ENCODE measurements at places on chromosomes 12 and 14.

DNA sequence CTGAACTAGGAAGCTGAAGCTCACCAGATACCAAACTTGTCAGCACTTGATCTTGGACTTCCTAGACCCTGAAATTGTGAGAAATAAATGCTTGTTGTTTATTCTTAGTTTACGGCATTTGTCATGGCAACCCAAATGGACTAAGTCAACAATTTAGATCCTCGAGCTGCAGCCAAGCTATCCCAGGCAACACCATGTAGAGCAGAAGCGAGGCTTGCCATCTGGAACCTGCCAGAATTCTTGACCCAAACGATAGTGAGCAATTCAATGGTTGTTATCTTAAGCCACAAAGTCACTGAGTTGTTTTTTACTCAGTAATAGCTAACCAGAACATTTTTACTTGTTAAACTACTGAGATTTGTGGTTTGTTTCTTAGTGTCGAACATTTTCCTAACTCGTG lies 458.5 kb upstream of the FLRT2 start:
- DNase-seq = no peak

- DNase-seq = no peak
Observed at GRCh38 chr14:32696325-32697091, 242.2 kb upstream of the NPAS3 start.

- no peak for DNase-seq
Observed at GRCh38 chr14:60657456-60658210, 8.4 kb upstream of the SIX1 start.

- DNase-seq = no peak
Observed at GRCh38 chr14:65709576-65709975, 297.0 kb downstream of the FUT8 start.

DNA sequence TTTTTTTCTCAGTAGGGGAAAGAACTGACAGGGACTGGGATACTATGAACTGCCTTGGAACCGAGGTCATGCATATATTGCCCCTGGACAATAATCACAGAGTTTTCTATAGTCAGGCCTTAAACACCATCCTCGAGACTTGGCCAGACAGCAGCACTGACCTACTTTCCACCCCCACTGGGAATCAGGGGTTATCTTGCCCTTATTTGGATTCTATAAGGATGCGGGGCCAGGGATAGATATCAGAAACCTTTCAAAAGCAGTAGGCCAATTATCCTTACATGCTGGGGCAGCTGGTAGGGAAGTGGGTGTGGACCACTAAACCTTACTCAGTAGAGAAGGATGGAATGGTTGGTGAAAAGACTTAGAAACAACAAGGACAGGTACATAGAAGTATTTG lies 2.0 kb downstream of the ZNF219 start:
- no peak for DNase-seq

DNA sequence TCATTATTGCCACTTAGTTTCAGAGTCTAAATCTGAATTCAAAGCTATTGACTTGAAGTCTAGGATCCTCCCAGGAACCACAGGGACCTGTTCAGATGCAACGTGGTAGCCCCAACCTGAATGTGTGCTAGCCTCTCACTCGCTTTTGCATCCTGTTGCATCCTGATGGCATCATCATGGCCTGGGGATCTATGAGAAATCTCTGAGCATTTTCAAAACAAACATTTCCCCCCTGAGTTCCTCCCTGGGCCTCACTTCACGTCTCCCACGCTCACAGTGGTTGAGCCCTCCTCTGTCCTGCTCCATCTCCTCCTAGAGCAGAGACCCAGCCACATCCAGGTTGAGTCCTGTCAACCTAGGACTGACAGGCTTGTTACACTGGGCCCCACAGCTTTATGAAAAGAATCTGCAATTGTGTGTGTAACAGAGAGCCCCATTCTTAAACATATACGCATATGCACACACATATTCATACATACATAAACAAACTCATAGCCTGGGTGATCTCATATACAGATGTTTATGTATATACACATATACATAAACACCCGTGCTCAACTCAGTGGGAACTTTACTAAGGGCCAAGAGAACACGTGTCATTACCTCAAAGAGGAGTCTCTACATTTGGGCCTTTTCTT lies 5.4 kb upstream of the KRT72 start:
- DNase-seq = no peak

DNA sequence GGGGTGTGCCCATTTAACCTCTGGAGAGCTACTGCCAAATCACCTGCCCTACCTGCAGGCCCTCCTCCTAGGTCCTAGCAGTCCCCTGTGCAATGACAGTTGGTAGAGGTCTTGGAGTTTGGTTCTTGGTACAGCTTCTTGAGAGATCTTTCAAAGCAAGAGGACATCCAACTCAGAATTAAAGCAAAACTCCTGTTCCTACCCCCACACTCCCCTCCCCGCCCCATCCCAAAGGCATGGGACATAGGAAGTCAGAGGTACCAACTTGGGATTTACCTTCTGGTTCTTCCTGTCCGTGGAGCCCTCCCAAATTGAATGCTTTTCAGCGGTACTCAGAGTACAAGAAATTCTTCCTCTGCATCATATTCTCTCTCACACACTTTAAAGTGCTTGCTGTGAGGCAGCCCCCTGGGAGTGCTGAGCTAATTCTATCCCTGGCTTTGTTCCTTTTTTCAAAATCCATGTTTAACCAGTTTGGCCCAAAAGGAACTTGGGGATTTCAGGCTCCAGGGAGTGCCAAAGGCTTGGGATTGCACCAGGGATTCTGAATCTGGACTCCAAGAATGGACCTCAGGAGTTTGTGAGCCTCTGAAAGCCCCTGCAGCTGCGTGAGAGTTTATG lies 40.8 kb downstream of the GALNT16 start:
- DNase-seq = no peak

- DNase-seq = no peak
Observed at GRCh38 chr14:69506241-69506595, 21.7 kb downstream of the PLEKHD1 start.

DNA sequence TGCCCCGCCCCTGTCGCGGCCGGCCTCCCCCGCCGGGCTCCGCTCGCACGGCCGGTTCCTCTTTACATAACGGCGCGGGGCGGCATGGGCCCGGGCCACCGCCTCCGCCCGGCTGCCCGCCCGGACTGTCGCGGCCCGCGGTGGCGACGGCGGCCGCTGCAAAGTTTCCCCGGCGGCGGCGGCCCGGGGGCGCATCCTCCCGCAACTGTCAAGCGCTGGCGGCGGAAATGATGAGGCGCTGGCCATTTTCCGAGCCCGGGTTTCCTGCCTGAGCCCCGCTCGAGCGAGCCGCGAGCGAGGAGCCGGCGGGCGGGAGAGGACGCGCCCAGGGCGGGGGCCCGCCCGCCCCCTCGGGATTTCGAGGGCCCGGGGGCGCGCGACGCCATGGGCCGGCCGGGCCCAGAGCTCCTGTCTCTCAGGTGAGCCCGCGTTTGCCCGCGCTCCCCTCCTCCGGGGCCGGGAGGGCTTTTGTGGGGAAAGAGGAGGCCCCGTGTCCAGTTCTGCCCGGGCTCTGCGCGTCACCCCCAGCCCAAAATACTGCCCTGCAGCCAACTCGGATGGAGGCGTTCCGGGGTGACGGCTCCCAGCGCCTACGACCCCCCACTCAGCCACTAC lies at the start of gene SH2B3:
Gene SH2B3 (plus strand): TSS at position 65 of the 615 bp plus-strand sequence. CDS start 12,223 bp downstream, outside the sequence.
- no peak for DNase-seq

DNA sequence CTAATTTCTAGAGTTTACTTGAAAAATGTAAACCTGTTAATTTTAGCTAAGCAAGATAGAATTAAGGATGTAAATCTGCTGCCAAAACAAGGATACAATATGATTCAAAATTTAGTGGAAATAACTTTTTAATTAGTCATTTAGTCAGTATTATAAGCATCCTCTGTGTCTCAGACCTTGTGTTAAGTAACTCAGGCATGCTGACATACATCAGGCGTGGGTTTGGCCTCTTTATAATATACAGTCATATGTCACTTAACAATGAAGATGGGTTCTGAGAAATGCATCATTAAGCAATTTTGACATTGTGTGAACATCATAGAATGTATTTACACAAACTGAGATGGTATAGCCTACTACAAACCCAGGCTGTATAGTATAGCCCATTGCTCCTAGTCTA lies 386.9 kb downstream of the ZFP36L1 start:
- DNase-seq = no peak

DNA sequence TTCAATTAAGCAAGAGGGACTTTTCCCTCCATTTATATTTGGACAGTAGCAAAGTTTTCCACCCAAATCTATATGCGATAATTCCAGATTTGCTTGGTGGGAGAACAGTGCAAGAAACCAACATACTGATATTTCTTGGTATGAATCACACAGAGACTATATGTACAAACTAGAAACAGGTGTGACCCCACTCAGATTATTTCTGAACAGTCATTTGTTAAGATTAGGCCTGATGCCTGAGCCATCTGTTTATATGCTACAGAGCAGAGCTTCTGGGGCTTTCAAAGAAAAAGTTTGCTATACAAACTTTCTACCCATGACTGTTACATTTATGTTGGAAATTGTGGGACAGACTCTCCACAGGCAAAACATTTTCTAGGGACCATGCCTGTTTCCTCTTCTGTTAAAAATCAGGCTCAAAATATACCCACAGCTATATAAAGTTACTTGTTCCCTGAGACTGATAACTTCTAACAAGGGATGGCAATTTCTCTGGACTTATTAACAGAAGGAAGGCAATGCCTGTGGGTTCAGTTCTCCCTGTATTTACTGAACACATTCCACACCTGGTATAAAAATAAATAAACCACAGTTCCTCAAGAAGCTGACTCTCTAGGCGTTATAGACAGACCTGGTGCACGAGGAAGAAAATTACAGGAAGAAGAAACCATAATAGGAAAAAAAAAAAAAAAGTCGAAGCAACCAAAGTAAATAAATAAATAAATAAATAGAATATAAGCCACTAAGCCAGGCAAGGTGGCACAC lies 8.0 kb downstream of the PTPN21 start:
- no peak for DNase-seq

DNA sequence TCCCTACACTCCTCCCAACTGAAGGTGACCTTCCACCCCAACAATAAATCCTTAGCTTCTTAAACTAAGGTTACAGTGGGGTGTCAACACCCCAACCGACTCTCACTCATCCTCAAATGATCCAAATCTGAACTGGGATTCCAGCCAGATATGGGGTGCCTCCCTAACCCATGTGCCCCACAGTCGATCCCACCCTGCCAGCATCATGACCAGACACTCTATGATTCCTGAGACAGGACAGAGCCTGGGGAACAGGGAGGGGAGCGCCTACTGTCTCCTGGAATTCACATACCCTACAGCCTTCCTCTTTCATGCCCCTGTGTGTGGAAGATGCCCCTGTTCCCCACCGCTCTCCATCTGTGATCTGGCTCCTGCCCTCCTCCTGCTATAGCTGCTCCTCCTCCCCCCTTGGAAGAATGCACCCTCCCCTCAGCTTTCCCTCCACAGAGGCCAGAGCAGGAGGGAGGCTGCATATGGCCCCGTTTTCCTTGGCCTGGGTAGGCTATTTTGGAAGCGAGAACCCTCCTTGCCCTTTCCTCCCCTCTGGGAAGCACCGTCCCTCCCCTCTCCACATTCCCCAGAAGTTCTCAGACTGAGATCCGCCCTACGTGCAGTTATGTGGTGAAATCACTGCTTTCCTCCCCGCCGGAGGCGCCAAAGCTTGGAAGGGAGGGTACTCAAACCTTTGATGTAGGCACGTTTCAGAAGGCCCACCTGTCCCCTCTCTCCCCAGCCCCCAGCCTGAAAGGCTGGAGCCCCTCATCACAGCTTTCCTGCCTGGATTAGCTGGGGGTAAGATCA lies 48.0 kb downstream of the SMUG1 start:
- DNase-seq = no peak

GRCh38 chr14:68716698-68717097 lies 76.2 kb downstream of the ZFP36L1 start:
- DNase-seq = peak; percentile 22

DNA sequence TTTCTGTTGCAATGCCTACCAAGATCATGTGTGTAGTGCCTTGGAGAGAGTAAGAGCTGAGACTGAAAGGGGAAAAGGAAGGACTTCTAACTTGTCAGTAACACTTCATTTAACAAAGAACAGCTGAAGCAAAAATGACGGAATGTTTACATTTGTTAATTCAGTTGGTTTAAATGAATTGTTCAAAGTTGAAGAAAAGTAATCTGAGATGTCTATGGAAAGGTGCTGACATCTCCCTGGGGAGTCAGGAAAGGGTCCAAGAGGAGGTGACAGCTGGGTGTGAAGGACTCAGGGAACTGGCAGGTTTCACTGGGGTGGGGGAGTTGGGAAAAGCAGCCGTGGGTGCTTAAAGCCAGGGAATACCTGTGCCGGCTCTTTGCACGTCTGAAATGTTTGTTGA lies 7.9 kb downstream of the TMEM63C start:
- no peak for DNase-seq

- DNase-seq = no peak
Observed at GRCh38 chr12:124820199-124820598, 43.5 kb downstream of the SCARB1 start.

DNA sequence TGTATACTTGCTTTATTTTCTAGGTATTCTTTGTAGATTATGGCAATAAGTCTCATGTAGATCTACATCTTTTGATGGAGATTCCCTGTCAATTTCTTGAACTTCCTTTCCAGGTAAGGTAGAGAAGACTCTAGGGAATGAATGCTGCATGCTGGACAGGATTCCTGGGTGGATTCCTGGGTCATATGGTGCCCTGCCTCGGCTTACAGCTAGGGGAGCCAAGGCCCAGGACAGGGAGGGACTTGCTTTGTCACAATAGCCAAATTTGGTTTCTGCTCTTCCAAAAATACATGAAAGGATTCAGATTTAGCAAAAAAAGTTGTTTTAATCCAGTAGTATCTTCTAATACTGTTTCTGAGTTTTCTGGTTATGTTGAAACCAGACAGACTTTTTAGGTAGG lies 59.5 kb upstream of the ASPG start:
- DNase-seq = no peak
